HAP-1 (cell line): ENCODE measurements at places on chromosomes 1 and 21.
A peak's percentile ranks its signal among the peaks of the same experiment; 100 is the strongest.

GRCh38 chr1:181807251-181807650 is 254.3 kb downstream of the ZNF648 start:
- DNase-seq, result no peak

GRCh38 chr1:155479205-155479604 is 83.4 kb downstream of the ASH1L start:
- no peak for DNase-seq

DNA sequence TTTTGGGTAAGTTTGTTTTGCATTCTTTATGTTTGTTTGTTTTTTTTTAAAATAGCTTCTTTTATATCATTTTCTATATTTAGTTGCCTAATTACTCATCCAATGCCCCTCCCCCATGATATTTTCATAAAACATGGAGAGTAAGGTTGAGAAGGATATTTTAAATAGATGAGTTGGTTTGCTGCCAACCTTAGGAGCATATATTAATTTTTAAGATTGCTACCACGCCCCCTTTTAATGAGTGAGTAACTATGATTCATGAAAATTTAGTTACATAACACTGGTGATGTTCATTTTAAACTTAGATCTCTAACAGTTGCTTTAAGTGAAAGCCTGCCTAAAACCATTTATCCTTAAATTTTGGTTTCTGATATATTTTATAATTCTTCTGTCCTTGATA is 18.7 kb downstream of the TMEM50A start:
- no peak for DNase-seq

DNA sequence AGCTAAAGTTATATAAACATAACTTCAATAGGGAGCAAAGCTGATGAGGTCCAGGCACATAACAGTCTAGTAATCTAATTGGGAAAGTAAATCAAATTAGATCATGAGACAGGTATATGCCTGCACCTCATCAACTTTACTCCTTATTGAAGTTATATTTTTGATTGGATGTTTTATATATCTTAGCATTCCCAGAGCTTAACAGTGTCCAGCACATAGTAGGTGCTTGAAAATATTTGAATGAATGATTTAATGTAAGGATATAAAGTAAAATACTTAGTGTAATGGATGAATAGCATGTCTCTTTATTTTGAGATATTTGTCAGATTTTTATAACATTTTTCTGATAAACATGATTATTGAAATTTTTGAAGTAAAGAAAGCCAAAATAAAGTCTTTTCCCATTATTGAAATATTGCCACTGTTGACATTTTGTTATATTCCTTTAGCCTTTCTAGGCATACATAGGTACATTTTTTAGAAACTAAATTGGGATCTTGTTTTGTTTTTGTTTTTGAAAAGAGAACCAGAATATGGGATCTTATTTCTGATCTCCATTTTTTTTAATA is 2.8 kb downstream of the CDC7 start:
- no peak for DNase-seq

- no peak for DNase-seq
Measured at GRCh38 chr1:64476251-64476952, 6.5 kb downstream of the CACHD1 start.

DNA sequence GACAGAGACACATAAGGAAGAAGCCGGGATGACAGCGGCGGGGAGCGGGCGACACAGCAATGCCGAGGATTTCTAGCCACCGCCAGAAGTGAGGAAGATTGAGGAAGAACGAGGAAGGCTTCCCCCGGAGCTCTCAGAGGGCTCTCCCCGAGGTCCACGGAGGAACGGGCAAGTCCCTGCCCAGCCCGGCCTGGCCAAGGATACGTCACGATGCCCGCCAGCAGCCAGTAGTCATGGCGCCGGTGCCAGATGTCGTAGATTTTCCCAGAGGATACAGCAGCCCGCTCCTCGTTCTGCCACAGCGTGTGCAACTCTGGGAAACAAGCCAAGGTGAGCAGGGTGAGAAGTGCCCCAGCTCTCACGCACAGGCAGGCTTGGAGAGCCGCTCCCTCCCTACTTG is 65.9 kb downstream of the KCNAB2 start:
- no peak for DNase-seq

- DNase-seq, result no peak
Measured at GRCh38 chr1:77847621-77848080, 40.8 kb upstream of the NEXN start.

DNA sequence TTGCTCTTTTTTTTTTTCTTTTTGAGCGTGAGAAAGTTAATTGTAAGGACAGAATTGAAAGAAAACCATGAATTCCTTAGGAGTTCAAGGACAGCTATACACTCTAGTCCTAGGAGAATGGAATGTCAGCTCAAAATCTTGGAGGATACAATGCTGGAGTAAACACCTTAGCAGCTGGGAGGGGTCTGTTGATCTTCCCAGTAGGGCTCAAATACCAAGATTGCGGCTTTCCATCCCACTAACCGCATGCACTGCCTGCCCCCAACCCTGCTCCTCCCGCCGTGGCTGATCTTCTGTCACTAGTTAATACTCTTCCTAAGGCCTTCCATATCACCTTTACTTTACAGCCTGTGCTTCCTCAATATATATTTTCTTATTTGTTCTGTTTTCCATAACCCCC is 2.6 kb upstream of the PDC start:
- DNase-seq, result no peak

DNA sequence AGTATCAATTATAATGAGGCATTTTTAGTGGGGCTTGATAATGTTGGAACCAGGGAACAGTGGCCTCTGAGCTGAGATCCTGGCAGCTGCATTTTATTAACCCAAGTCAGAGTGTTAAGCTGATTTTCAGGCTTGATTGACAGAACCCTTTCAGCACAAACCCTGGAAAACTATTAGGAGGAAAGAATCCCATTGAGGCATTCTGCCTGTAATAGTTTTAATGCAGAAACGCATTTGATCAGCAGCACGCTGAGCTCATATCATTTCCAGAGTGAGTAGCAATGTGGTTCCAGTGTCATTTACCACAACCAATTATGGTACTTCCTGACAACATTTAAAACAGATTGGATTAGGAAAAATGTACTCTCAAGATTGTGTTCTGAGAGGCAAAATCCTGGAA is 78.3 kb upstream of the BARHL2 start:
- no peak for DNase-seq

DNA sequence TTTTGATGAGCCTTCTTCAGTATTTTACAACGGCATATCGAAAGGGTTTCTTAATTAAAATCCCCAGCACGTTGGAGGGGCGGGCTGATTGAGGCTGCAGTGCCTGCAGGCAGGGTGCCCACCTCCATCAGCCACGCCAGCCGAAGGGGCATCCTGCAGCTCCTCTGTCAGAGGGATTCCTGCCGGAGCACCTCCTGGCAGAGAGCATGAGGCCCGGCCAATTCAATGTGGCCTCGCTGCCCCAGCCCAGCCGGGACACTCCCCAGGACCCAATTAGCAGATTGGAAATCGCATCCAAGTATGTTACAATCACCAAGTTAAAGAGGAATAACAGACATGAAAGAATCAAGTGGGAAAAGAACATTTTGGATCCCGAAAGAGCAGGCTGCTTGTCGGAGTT is 216.6 kb downstream of the ST6GALNAC3 start:
- DNase-seq, result no peak

DNA sequence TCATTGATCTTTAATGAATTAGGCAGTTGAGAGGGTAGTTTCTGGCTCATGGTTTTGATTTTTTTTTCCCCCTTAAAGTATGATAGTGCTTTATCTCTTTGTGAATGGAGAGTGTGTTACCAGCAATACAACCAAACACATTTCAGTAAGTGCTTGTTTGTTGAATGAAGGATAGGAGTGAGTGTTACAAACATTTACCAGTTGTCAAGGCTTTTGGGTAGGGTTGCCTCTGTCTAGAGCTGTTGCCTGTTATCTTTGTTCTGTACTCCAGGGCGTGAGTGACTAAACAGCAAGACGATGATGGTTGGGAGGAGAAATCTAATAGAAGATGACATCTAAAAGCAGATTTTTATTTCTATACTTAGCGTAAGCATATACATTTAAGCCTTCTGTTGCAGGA is 21.5 kb downstream of the MAP3K7CL start:
- no peak for DNase-seq

- peak; percentile 25 for DNase-seq
Measured at GRCh38 chr1:201376464-201377374, 761 bp downstream of the TNNT2 start.

DNA sequence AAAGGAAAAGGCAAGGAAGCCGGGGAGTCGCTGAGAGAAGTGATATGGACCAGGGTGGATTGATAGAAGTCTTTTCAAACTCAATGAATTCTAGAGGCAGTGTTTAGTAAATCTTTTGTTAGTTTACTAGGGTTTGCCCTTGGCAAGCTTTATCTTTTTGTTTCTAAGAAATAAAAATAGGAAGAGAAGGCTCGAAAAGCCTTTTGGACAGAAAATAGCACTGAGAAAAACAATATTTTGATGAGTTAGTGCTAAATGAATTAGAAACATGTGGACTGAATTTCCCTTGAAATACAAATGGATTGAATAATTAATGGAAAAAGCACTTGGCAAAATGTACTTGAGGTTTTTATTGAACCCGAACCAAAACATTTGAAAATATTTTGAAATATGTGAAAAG is 121.8 kb upstream of the SPAG17 start:
- no peak for DNase-seq

GRCh38 chr1:206824331-206824730 is 41.1 kb upstream of the IL20 start:
- DNase-seq, result no peak

DNA sequence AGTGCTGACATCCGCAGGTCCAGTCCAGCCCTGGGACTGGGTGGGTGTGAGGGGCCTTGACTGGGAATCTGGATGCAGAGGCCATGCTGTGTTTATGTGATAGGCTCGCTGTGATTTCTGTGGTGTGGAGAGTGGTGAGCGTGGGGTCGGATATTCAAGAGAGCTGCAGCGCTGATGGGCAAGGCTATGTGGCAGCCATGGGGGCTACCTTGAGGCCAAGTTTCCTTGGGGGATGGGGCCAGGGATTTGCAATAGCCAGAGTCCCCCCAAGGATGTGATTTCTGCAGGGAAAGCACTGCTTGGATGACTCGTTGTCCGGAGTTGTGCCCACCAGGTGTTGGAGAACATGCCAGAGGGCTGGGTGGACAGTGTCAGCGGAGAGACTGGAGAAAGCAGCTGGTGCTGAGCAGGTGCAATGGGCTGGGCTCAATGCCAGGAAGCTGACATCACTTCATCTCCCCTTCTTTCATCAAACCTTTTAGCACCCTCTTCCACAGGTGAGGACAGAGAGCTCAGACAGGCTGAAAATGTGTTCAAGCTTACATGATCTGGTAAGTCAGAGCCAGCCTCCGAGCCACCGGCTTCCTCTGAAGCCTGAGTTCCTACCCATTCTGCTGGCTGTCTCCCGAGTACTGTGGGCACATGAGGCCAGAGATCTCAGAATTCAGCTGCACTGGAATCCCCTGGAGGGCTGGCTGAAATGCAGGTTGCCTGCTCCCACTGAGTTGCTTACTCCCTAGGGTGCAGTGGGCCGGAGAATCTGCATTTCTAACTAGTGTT is 132.9 kb downstream of the RHOU start:
- no peak for DNase-seq

- no peak for DNase-seq
Measured at GRCh38 chr1:110176299-110176956, 26.1 kb downstream of the SLC6A17 start.

GRCh38 chr21:37136261-37136660 is 63.2 kb downstream of the TTC3 start:
- DNase-seq, result no peak

DNA sequence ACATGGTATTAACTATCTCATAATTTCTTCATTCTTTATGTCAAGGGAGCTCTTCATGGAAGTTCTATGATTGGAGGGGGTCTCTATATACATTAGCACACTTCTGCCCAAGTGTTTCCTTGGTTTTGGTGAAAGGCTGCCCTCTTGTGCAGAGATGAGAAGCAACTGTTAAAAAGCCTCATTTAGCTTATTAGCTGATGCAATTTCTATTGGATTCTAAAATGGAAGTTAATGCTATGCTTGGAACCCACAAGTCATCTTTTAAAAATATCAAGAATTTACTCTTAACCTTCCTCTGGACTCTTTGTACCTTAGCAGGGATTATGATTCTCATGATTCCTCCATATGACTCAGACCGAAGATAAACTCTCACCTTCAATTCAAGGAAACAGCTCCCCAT is 328.9 kb downstream of the PTBP2 start:
- DNase-seq, result peak; percentile 21

GRCh38 chr1:206429421-206429820 is 40.9 kb upstream of the IKBKE start:
- DNase-seq, result no peak

GRCh38 chr1:154347961-154348360 is 22.6 kb downstream of the ATP8B2 start:
- DNase-seq, result no peak

DNA sequence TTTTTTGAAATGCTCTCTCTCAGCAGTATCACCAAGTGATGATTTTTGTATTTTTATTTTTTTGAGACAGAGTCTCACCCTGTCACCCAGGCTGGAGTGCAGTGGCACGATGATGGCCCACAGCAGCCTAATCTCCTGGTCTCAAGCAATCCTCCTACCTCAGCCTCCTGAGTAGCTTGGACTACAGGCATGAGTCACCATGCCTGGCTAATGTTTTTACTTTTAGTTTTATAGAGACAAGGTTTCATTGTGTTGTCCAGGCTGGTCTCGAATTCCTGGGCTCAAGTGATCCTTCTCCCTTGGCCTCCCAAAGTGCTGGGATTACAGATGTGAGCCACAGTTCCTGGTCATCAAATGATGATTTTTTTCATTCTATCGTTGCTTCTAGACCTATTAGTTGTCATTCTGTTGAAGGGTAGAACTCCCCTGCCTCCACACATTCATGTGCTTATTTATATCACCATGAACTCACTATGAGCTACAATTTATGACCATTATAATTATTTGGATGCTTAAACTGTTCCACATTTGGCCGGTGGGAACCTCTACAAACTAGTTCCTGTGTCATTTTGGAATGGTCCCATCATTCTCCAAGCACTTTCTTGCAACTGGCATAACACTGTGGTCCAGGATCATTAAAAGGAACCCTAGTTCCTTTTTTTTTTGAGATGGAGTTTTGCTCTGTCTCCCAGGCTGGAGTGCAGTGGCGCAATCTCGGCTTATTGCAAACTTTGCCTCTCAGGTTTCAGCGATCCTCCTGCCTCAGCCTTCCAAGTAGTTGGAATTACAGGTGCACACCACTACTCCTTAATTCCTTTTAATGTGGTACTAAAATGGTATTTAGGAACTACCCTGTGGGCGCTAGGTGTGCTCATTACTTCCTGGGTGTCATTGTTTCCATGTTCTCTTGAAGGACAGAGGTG is 20.2 kb upstream of the TOR3A start:
- DNase-seq, result no peak

DNA sequence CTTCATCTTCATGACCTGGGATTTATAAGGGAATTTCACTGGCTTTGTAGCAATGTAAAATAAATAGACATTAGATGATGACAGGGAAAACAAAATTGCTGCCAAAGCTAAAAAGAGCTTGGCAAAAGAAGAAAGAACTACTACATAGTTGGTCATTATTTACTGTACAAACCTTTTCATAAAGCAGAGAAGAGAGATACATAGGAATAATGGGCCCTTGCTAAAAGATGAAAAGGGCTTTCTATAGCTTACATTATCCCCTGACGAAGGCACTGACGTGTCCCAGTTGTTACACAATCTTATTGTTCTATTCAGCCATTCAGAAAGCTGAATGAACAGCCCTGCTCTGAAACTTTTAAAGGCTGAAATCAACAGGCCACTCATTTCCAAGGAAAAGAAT is 57.1 kb downstream of the ZC3H11B start:
- peak; percentile 91 for DNase-seq

GRCh38 chr21:14054682-14055081 is 156.1 kb downstream of the LIPI start:
- DNase-seq, result no peak

GRCh38 chr1:61362351-61362750 is 280.0 kb downstream of the NFIA start:
- DNase-seq, result no peak

GRCh38 chr1:94949681-94950661 is 23.1 kb upstream of the CNN3 start:
- DNase-seq, result no peak
